ENCODE measurements at places on chromosomes 7 and 10.

DNA sequence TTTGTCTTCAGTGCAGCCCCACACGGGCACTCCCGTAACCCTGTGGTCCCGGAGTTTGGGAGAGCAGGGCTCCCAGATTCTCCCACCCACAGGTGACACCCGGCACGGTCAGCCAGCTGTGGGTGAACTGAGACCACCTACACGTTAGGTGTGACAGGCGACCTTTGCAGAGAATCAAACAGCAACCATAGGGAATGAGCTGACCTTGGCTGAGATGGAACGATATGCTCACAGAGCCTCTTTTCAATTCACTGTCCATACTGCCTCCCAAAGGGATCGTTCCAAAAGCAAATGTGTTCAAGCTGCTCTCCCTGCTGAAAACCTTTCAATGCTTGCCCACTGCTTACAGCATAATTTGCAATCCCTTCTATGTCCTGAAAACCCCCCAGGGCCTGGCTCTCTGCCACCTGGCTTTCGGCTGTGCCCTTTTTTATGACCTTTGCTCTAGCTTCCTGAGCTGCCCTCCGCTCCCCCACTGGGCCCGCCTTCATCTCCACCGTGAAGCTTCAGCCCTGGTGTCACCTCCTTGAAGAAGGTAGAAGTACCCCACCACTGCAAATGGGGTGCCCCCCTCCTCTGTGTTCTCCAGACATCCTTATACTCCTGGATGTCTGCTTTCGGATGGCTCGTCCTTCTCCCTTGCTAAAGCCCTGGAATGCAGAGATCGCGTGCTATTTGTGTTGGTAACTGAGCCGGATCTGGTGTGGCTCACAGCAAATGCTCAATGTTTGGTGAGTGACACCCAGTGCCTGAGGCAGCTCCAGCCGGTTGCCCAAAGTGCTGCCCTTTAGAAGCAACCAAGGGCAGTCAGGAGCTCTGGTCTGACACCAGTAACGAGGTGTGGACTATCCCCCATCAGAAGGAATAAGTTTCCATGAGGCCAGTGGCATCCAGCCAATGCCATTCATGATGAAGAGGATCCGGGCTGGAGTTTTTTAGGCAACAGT lies 90.4 kb downstream of the KIAA1549 start:
- peak; percentile 40 for DNase-seq

GRCh38 chr10:62199584-62199983 lies 69.1 kb downstream of the RTKN2 start:
- no peak for DNase-seq

GRCh38 chr10:124522933-124523871 lies 61.6 kb downstream of the LHPP start:
- no peak for DNase-seq

DNA sequence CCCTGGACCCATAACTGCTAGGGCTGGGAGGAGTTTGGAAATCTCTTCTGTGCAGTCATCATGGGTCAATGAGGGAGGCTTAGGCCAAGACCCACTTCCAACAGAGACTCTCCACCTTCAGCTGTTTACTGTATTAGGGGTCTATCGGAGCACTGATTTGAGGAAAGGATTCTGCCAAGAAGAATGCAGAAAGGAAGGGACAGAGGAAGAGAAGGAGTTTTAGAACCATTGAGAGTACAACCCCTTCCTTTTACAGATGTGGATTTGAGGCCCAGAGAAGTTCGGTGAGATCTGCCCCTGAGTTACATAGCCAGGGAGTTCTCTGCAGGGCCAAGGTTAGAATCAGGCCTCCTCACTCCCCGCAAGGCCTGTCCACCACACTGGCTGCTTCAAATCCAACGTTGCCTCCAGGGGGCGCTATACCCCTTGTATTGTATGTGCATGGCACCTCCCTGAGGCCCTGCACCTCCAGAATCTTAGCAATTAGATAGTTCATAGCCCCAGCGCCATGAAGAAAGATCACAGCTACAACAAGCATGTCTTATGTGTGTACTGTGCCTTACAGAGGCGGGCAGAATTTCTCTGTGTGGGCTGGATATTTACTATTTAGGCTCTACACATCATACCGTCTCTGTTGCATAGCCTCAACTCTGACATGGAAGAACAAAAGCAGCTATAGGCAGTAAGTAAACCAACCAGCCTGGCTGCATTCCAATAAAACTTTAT lies 246.8 kb downstream of the SKIDA1 start:
- DNase-seq = peak; percentile 85

DNA sequence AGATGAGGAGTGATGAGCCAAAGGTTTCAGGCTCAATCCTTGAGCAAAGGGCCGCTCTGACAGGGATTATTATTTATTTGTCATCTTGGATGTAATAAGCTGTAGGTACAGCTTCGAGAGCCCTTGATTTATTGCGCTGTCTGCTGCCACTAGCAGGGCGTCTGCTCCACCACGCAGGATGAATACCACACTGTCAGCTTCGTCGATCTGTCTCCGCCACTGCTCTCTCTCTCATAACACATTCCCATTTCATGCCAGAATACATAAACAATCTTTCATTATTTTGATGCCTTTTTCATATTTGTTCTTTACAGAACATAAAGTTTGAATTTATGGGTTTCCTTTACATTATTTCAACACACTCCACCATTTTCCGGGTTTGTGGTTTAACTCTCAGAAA lies 276.6 kb downstream of the LRMDA start:
- no peak for DNase-seq

DNA sequence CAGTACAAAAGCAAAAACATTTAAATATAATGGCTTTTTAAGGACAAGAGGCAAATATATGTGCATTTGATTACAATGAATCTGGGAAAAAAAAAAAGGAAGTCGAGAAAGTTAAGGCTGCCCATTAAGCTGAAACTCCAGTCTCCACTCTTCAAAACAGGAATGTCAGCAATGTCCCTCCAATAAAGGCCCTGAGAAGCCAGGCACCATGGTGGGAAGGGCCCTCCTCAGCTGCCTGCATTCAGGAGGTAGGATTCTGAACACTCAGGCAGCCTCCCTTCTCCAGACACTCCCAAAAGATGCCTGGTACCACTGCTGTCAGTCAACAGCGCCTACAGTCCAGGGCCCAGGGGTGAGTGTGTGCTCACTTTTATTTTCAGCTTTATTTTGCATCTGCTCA lies 121.3 kb upstream of the MGMT start:
- no peak for DNase-seq

DNA sequence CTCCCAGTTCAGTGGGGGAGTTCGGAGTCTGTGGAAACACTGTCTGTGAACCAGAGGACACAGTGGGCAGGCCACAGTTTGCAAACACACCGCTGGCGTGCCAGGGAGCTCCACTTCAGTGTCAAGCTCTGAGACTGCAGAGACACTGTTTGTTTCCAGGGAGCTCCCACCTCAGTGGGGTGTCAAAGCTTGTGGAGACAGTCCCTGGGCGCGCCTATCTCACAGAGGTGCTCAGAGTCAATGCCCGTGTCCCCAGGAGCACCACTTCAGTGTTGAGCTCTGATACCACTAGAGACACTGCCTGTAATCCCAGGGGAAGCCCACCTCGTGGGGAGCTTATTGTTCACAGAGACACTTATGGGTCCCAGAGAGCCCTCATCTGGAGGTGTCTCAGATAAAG lies 4.3 kb downstream of the MYO1G start:
- DNase-seq = no peak

DNA sequence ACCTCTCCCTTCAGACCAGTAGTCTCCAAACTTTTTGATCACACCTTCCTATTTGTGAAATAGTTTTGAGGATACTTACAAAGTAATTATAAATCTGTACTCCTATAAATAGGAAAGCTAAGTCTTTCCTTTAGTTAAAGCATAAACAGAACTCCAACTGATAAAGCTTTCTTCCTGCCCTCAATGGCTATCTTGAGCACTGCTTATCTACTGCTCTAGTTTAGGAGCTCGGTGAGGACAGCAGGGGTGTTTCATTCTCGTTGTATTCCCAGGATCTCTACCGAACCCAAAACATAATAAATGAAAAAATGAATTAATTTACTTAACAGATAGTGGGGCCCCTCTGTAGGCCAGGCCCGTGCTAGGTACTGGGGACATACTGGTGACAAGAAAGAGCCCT lies 17.7 kb downstream of the SORBS1 start:
- DNase-seq = no peak

GRCh38 chr7:27068259-27068658 lies 27.5 kb downstream of the HOXA1 start:
- DNase-seq = peak; percentile 54

DNA sequence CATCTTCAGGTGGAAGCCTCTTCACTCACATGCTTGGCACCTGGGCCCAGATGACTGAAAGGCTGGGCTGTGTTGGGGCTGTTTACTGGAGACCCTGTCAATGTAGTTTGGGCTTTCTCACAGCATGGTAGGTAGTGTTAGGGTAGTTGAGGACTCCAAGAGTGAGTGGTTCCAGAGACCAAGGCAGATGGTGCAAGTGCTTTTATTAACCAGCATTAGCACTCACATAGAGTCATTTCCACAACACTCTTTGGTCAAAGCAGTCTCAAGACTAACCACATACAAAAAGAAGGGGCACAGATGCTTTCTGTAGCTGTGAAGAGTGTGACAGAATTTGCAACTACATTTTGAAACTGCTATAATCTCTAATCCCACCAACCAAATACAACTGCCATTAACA lies 135.0 kb downstream of the RTKN2 start:
- no peak for DNase-seq

Data from Caki2 (cell line).